CD4-positive, alpha-beta T cell treated with Interleukin-10 for 1 hour (primary cell): ENCODE measurements at places on chromosomes 6 and 20.

DNA sequence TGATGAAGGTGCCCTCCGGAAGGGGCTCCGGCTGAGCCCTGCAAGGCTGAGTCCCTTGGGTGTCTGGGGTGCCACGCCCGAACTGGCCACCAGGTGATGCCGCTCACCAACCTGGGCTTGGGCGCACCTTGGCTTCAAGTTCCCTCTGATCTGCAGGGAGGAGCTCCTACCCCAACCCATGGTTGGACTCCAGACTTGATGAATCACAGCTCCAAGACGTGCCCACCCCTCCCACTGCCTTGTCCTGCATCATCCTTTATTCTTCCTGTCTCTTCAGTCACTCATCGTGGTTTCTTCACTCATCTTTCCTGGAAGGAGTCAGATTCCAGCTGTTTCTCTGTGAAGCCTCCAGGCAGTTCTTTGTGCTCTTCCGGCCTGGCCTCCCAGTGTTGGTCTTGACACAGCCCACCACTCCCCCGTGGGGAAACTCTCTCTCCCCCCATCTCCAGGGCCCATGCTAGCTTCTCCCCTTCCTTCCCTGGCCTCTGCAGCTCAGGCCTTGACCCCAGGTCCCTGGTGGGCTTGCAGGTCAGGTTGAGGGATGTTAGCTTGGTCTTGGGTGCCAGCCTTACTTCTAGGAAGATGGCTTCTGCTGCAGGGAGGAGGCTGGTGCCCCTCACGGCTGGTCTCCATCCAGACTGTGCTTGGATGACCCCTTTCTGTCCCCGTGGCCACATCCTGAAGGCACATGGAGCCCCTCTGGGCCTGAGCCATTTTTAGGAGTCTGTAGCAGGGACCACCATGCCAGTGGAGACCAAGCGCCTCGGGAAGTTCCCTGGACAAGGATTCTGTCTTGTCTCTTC is 2.6 kb upstream of the ZBP1 start:
- peak; percentile 78 for DNase-seq

DNA sequence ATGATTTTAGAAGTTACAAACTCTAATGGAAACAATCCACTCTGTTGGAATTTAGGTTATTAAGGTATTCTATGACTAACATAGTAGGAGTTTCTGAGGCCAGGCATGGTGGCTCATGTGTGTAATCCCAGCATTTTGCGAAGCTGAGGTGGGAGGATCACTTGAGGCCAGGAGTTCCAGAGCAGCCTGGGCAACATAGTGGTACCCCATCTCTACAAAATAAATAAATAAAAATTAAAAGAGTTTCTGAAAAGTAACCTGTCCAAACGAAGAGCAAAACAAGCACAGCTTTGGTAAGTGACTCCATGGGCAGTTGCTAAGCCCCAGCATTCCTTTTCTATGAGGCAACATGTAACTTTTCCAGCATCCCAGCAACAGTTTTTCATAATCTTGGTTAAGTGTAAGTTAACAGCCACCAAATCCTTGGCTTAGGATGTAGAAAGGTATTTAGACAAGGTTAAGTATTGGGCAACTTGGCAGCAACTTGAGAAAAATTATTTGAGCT is 86.3 kb downstream of the SOX4 start:
- no peak for DNase-seq

DNA sequence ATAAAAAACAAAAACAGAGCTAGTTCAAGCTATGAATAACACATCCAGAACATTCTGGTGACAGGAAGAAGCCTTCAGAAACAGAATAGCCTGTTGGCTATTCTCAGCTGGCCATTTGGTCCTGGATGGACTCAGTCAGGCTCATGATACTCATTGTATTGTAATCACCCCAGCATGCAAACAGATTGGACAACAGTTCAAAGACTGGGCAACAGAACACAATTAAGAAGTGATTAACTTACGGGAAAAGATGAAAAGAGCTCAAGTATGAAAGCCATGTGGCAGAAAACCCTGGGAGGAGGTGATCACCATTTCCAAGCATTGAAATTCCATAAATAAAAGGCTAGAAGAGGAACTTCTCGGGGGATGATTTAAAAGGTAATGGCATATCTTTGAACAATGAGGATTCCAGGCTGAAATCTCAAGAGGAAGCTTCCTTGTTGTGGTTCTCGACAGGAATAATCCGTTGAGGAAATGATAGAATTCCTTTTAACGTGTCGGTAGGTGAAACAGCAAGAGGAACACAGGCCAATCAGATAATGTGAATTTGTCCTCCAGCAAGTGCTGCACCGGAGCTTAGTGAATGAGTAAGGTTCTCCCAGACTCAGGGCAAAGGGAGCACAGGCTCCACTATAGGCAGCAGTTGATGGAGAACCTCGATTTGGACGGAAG is 172.4 kb downstream of the BCAS1 start:
- DNase-seq = no peak

GRCh38 chr20:61980647-61981583 is 84.8 kb downstream of the TAF4 start:
- peak; percentile 7 for DNase-seq

- no peak for DNase-seq
These were observed 20.9 kb upstream of the ILRUN start for GRCh38 chr6:34717466-34717865.

DNA sequence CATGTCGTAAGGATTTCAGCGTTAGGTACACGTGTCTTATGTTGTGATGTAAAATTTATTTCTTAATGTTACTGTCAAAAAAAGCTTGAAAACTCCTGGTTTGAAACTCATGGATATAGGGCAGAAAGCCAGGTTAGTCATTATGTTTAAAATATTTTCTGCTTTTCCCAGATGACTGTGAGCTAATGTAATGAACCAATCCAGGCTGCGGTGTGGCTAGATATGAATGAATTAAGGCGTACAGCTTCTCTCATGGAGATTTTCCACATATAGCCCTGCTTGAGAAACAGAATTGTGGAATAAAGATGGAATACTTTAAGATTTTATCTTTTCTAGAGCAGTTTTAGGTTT is 80.3 kb upstream of the STMND1 start:
- no peak for DNase-seq

DNA sequence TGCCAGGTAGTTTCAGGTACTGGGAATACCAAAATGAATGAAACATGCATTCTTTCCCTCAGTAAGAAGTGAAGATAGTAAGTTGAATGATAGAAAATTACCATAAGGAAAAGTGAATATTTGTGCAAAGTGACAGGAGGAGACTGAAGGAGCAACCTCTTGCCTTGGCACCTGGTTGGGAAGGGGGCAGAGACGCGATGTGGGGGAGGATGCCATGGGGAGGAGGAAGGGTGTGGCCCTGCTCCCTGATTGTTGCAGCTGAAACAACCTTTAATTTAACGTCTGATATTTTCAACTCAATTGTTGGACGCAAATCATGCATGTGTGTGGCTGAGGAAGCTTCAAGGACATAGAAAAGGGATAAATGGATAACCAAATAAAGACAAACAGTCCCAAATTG is 72.1 kb upstream of the ENPP5 start:
- DNase-seq = no peak

- no peak for DNase-seq
These were observed 154.7 kb downstream of the ERMARD start for GRCh38 chr6:169906004-169906687.

GRCh38 chr20:5843054-5843592 is 92.9 kb downstream of the SHLD1 start:
- peak; percentile 60 for DNase-seq

DNA sequence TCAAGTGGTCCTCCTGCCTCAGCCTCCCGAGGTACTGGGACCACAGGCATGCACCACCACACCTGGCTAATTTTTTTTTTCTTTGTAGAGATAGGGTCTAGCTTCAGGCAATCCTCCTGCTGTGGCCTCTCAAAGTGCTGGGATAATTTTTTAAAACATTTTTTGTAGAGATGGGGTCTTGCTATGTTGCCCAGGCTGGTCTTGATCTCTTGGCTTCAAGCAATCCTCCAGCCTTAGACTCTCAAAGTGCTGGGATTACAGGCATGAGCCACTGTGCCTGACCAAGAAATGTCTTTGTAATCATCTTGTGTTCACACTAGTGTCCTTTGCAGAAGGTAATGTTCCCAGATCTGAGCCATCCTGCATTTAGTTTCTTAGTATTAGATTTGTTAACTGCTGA is 61.6 kb downstream of the RIPOR2 start:
- DNase-seq = no peak

DNA sequence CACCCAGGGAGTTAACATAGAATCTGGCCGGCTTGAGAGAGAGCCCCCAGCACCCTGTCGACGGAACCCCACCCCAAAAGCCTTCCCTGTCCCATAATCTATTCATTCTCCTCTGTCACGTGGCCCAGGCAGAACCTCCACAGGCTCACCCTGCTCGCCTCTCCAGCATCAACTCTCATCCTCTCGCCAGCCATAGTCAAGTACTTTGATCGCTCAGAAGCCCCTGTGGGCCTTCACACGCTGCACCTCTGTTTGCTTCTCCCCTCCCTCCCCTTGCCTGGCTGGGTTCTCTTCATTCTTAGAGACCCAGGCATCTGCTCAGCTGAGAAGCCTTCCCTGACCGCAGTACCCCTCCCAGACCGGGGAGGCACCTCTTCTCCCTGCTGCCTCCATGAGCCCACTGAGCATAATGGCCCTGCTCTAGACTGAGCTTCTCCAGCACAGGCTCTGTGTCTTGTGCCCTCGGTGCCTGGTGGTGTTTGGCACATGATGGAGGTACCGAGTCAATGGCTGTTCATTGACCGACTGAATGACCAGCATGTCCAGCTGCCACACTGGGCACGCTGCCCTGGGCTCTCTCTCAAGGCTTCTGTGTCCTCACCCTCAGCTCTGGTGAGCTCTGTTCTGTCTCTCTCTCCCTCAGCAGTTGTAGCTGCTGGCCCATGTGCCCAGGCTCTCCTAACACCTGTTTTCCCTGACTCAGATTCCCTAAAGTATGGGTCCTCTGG is 33.7 kb downstream of the PKIG start:
- DNase-seq = no peak

GRCh38 chr6:7758456-7758855 is 32.6 kb downstream of the BMP6 start:
- DNase-seq = no peak

DNA sequence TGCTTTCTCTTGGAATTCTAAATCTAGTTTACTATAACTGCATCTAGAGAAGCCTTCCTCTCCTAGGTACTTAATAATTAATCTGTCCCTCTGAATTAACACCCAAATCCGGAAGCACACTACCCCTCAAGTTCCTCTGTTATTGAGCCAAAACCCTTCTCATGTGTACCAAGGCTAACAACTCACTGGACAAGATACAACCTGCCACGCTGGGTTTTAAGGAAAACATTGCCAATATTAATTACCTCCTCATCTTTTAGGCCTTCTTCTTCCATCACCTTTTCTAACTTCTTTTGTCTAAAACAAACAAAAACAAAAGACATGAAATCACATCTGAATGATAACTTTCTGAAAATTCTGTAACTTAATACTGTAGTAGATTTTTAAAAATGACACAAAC is 21.9 kb downstream of the STK38 start:
- DNase-seq = no peak

GRCh38 chr20:43938932-43939761 is 24.5 kb downstream of the TOX2 start:
- no peak for DNase-seq

GRCh38 chr6:156392648-156393047 is 384.5 kb upstream of the ARID1B start:
- DNase-seq = no peak

GRCh38 chr20:35991142-35991771 is 22.9 kb downstream of the CNBD2 start:
- DNase-seq = no peak

DNA sequence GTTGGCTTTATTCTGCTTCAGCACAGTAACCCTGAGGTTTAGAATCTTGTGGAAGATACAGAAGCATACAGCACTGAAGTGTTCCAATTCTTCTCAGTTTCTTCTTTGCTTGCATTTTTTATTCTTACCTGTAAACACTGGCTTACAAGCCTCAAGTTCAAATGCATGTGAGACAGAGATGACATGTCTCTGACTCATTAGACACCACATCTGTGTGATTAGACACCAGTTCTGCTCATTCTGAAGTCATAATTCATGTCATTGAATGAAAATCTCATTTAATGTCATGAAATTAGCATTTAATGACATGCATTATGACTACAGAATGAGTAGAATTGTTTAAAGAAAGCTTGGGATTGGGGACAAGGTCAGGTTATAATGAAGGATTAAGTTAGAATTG is 5.8 kb downstream of the GZF1 start:
- DNase-seq = no peak

- DNase-seq = no peak
These were observed 9.4 kb upstream of the STXBP5 start for GRCh38 chr6:147194652-147195411.

DNA sequence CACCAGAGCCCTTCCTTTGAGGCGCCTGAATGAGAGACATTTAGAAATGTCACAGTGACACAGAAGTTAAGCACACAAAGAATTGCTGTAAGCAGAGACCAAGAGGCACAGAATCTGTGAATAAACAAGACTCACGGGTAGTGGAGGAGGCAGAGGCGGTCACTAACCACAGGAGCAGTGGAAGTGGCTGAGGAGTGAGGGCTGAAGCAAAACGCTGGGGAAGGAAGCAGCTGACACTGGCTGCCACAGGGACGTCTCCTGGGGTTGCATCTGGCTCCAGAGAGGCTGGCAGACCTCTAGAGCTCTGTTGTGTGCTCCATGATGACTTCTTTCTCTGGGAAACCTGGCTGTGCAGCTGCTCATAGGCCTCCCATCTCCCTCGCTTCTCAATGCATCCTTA is 65.0 kb upstream of the SLC2A12 start:
- DNase-seq = no peak

GRCh38 chr6:36050947-36051710 is 23.5 kb downstream of the MAPK14 start:
- DNase-seq = no peak

DNA sequence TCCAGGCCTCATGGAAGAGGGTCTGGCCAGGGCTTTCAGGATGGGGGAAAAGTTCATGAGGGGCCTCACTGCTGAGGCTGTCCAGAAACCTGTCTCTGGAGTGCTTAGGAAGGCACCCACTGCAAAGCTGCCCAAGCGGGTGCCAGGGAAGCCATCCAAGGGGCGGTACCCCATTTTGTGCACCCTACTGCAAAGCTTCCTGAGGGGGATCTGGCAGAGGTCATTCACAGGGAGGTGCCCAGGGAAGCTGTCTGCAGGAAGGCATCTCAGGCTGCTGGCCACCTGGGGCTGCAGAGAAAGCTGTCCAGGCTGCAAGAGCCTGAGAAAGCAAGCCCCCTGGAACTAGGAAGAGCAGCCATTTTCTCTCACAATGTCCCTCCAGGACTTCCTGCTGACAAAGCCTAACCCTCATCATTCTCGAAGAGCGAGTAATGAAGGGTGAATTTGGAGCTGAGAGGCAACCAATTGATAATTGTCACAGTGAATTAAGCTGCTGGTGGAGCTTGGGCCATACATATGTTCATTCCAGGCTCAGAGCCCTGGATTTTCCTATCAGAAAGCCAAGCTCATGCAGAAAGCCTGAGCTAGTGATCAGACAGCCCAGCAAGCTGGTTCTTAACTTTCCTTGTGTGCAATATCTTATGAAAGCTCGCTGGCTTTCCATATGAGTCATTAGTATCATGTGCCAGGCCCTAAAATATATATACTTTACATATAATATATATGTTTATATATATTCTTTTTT is 62.2 kb upstream of the SLC22A16 start:
- DNase-seq = no peak
